ENCODE measurements at places on chromosomes 2 and 18. TPM values are rescaled to one million over a fixed set of nuclear protein-coding genes. Genes with fewer than 3 reads are reported as not detected.

DNA sequence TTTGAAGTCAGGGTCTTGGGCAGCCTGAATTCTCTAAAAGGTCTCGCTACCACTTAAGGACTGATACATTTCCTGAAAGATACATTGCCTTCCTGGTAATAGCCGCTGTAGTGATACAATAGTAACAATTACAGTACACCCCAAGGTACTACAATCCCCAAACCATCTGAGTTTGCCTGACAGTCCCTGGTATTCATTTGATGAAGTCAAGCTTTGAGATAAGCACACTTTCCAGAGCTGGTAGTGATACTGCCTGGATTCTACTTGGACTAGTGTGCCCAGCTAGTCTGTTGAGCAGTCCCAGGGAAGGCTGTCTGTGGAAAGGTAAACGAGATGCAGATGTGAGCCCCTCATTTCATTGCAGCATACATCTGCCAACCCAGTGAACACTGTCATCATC, 24.4 kb upstream of the ITGB6 start:
- no peak for DNase-seq

GRCh38 chr2:179107737-179108136, 57.8 kb upstream of the CCDC141 start:
- DNase-seq: no peak

DNA sequence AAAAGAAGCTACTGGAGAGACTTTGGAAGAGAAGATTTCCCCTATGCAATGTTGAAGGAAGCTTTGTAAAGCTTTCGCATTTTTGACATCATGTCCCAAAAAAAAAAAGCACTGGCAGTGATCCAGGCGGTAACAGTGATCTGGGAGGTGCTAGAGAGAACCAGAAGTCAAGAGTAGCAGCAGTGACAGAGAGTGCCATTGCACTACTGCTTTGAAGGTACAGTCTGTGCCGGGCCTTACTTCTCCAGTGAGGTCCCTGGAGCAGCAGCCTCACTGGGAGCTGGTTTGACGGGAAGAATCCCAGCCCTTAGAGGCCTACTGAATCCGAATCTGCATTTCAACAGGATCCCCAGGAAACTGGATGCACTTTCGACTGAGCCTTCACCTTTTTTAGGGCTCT, 50.9 kb upstream of the ATL2 start:
- DNase-seq: no peak

DNA sequence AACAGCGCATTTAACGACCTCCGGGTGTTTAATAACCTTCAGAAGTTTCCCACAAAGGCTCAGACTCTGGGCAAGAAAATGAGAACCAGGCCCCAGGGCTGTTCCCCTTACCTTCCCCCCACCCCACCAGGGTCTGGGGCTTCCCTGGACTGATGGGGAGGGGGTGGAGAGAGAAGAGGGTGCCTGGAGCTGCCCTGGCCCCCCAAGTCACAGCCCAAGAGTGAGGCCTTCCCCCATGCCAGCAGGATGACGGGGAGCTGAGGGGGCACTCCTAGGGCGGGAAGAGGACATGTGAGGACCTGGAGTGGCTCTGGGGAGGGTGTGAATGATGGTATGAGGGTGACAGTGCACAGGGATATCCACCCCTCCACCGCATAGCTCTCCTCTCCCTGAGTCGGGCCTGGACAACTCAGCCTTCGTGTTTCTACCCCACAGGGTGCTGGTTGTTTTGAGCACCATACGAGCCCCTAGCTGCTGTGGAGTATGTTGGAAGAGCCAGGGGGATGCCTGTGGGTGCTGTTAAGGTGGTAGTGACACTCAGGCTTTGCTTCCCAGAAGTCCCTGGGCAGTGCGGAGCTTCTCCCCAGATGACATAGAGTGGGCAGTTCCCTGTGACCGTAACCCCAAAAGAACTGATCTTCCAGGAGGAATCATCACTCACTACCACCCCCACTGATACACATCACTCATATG, 3.9 kb downstream of the PKDCC start:
- no peak for DNase-seq

GRCh38 chr18:36360256-36360909, 62.9 kb downstream of the FHOD3 start:
- DNase-seq: no peak

- DNase-seq: no peak
These were observed 807.5 kb downstream of the DCC start for GRCh38 chr18:53147472-53147871.

DNA sequence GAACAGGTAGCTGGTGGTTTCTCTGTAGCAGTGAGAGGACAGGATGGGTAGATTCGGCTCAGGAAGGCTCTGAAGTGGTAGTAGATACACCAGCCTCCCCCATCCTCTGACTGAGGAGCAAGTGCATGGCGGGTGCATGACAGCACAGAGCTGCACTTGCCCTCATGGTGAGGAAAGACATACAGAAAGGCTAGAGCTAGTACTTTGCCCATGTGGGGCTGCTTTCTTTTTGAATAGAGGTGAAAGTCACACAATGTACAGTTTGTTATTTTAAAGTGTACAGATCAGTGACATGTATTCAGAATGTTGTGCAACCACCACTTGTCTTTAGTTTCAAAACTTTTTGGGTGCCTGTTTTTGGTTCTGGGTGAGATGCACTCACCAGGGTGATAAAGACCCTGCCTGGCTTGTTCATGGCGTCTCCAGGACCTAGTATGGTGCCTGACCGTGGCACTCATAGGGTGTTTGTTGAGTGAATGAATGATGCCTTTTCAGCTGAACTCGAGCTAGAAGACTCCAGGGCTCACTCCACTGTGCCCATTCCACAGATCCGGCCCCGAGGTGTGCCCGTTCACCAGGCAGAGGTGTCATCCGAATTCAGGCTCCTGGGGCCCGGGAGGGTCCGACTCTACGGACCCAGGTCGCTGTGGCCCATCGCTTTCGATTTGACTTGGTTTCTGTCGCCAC, 421 bp upstream of the VAMP5 start:
- peak; percentile 62 for DNase-seq

DNA sequence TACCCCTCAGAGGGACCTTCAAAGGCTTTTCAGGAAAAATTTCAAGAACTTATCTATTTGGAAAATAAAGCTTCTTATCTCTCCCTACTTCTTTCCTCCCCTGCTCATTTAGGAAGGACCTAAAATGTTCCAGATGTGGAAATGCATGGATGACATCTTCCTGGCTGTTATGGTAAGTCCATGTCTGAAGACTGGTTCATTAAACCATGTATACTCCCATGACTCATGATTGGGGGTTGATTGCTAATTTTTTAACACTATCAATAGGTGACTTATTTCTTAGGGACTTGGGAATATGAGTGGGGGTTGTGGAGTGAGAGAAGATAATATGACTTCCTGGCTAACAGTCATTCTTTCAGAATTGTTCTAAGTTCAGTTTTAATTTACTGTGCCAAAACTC, 104.0 kb upstream of the PARD3B start:
- no peak for DNase-seq

- DNase-seq: no peak
These were observed 869.1 kb downstream of the SLC4A3 start for GRCh38 chr2:220496513-220496912.

- no peak for DNase-seq
These were observed 51.4 kb upstream of the ACYP2 start for GRCh38 chr2:54063967-54064535.

DNA sequence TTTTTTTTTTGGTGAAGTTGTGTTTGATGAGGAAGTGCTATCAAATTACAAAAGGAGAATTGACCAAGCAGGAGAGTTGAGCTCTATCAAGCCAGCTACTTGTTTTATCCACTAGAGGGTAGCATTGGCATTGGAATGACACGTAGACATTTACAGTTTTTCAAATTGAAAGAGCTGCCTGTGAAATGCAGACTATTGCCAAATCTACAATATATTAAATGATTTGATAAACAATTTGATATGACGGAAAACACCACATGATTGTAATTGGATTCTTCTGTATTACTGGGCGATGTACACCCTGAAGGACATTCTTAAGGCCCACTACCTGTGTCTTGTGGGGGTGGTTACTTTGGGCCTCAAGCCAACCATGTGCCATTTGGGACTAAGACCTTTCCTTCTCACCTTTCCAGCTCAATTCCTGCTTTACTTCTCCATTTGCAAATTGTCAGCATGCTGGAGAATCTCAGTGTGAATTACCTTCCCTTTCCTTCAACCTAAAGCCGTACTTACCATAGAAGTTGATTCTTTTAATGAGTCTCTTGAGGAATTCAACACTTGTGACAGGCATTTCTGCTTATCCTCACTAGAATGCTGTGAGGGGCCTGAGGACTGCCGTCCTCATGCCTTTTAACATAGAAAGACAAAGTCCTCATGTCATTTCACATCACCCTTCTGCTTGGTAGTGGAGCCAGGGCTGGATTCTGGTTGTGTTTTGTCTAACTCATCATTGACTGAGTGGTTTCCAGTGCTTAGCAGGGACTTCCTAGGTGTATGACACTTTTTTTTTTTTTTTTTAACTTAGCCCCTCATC, 134.8 kb upstream of the THUMPD2 start:
- peak; percentile 79 for DNase-seq

DNA sequence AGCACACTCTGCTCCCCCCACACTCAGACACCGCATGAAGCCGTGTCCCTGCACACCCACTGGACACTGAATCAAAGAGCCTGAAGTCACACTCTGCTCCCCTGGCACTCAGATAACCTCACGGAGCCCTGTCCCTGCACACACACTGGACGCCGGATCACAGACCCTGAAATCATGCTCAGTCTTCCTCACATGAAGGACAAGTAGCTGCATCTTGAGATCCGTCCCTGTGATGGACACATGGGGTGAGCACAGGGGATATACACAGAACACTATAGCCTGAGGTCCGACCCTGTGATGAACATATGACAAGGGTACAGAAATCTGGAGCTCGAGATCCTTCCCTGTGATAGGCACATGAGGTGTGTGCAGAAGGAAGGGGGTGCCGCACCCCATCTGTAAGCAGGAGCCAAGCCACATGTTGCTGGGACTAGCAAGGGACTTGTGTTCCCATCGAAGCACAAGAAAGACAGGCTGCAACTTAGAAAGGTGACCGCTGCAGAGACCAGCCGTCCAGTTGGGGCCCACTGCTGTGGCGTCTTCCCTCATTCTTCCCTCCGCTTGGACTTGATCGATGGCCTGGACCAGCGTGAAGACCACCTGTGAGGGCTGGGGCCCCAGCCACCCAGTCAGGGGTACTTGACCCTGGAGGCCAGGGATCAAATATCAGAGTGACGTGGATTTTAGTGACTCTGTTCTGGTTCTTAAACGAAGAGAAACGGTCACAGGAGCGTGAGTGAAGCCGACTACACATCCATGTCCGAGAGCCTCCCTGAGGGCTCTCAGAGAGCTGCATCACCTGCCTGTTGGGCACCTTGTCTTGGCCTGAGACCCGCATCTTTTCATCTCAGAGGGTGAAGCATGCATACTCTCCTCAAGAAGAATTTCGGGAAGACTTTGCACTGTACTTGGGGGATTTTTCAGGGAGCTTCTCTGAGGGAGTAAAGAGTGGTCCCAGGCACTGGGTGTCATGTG, 391.7 kb upstream of the SALL3 start:
- DNase-seq: no peak

- no peak for DNase-seq
These were observed 246.5 kb downstream of the LDLRAD4 start for GRCh38 chr18:13465124-13465446.

- no peak for DNase-seq
These were observed 4.5 kb downstream of the B4GALT6 start for GRCh38 chr18:31679791-31680432.

DNA sequence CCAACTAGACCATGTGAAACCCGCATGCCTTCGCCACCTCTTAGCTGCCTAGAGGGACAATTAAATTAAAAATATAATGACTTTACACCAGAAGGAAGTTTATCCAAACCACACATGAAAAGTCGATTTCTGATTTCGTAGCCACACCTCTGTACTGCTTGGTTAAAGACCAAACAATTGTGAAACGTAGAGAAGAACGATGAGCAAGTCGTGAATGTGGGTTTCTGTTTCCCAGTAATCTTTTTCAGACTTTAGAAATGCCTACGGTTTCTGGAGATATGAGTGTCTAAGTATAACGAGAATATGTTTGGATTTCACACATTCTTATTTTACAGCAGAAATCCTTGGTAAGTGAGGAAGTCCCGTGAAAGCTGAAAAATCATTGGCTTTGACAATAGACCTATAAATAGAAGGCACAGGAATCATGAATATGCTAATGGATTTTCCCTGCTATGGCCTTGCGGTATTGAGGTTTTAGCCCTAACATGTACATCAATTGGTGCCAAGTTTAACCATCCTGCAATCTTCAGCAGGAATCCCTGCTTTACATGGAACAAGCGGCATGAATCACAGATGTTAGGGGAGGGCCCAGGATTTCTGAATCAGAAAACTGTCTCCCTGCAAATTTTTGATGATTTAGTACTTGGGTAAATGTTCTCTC, 105.6 kb downstream of the TTC32 start:
- DNase-seq: no peak

GRCh38 chr2:227370791-227371312, 8.3 kb downstream of the TM4SF20 start:
- no peak for DNase-seq

- no peak for DNase-seq
These were observed 174.8 kb downstream of the HDAC4 start for GRCh38 chr2:239225871-239226561.

GRCh38 chr2:198113316-198113715, 308.9 kb downstream of the PLCL1 start:
- DNase-seq: no peak

- DNase-seq: no peak
These were observed 61.4 kb downstream of the CCDC148 start for GRCh38 chr2:158395166-158395565.

DNA sequence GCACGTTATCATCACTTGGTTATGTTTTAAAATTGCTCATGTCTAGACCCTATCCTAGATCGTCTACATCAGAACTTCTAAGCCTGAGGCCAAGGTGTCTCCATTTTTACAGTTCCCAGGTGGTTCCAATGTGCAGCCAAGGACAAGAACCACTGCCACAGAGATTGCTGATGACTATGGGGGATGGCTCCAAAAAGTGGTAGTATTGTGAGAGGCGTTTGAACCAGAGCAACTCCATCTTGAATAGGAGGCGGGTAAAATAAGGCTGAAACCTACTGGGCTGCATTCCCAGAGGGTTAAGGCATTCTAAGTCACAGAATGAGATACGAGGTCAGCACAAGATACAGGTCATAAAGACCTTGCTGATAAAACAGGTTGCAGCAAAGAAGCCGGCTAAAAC, 212.6 kb upstream of the FBXO11 start:
- no peak for DNase-seq

GRCh38 chr2:146814971-146815370, 1029.9 kb upstream of the ACVR2A start:
- DNase-seq: no peak

- no peak for DNase-seq
These were observed 150.5 kb upstream of the HS6ST1 start for GRCh38 chr2:128469203-128469602.

HAAO gene
- total RNA-seq: not detected

ONECUT2 gene
- total RNA-seq: not detected

ASB18 gene
- total RNA-seq: not detected

SCG2 gene
- total RNA-seq: not detected

ERBB4 gene
- total RNA-seq: not detected

KRTCAP3 gene
- 10.0 TPM for total RNA-seq

GCA gene
- 12.1 TPM for total RNA-seq

CYP26B1 gene
- total RNA-seq: not detected

NEU2 gene
- not detected for total RNA-seq

PFN4 gene
- not detected for total RNA-seq

ST8SIA3 gene
- not detected for total RNA-seq

CFAP65 gene
- total RNA-seq: not detected

CKAP2L gene
- 3.4 TPM for total RNA-seq

MYO7B gene
- total RNA-seq: not detected

EGR4 gene
- 0.69 TPM for total RNA-seq

Data from CD4-positive, CD25-positive, alpha-beta regulatory T cell (primary cell).